ENCODE measurements at places on chromosomes 12 and 14.

GRCh38 chr12:131060011-131060703, 106.5 kb downstream of the ADGRD1 start:
- DNase-seq: no peak

DNA sequence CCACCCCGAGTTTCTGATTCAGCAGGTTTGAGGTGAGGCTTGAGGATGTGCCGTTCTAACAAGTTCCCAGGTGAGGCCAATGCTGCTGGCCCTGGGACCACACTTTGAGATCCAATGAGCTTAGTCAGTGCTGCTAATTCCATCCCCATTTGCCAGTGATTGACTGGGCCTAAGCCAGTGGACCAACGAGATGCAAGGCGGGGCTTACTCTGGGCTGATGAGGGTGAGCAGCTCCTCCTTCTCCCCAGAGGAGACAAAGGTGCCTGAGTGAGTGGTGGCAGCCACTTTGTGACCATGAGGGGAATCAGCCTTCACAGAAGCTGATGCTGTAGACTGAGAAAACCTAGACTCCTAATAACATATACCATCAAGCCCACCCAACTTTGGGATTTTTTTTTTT, 23.1 kb upstream of the HNF1A start:
- no peak for DNase-seq

DNA sequence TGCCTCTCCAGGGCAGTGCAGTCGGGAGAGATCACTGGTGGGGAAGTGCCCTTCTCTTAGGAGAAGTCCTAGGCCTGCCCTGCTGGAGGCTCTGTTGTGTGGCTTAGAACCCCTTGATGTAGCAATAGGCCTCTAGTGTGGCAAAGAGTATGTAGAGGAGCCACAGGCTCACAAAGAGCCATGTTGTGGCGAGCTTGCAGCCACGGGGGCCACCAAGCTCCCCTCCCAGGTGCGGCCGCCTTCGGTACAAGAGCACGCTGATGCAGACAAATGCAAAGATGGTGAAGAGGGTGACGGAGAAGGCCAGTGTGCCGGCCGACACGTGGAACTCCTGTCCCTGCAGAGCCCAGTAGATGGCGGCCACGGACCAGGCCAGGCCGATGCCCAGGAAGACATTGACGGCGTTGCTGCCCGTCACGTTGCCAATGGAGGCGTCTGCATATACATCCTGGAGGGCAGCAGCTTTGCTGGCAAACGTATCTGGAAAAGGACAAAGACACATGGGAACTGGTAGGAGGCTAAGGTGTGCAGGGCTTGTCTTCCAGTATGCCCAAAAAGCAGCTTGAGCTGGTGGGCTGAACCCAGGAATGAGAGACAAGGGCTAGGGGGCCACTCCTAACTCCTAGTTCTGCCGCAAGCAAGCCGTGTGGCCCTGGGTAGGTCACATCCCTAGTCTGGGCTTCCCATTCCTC, 142.8 kb downstream of the SLC8A3 start:
- peak; percentile 79 for DNase-seq

DNA sequence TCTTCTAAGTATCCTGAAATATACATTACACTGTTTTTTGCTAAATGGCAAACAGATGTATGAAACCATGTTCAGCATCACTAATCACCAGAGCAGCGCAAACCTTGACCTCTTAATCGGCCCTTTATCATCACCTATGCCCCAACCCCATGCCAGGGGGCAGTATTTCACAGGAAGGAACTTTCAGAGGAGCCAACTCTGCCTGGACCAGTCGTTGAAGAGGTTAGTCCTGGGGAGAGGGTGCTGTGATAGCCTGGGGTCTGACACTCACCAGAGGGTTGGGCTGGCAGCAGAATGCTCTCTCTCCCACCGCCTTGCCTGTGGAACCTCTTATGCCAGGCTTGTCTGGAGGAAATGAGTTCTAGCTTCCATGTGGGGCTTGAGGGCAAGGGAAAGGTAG, 411.7 kb downstream of the TMEM117 start:
- no peak for DNase-seq

DNA sequence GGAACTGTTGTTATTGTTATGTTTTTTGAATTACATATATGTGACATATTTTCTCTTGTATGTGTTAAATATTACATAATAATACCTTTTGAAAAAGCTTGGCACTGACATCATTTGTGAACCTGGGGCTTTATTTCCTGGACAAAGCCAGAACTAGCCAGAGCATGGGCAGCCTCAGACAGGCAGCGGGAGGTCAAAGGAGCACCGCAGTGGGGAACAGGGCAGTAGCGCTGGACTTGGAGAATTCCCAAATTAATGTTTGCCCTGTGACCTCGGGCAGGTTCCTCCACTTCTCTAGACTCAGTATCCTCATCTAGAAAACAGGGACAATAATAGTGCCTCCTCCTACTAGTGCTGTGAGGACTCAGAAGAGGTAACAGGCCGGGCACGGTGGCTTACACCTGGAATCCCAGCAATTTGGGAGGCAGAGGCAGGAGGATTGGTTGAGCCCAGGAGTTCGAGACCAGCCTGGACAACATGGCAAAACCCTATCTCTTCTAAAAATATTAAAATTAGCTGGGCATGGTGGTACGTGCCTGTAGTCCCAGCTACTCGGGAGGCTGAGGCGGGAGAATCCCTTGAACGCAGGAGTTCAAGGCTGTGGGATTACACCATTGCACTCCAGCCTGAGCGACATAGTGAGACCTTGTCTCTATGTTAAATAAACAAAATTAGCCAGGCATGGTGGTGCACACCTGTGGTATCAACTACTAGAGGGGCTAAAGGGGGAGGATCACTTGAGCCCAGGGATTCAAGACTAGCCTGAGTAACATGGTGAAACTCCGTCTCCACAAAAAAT, 27.3 kb upstream of the ITPK1 start:
- no peak for DNase-seq

Data from cardiac muscle cell (in vitro differentiated cells and primary cell).